ENCODE measurements at places on chromosomes 6 and 20.

GRCh38 chr6:17015144-17015543 lies 86.7 kb upstream of the STMND1 start:
- DNase-seq = no peak

- DNase-seq = no peak
These were observed 295.9 kb upstream of the FERMT1 start for GRCh38 chr20:6418732-6419131.

DNA sequence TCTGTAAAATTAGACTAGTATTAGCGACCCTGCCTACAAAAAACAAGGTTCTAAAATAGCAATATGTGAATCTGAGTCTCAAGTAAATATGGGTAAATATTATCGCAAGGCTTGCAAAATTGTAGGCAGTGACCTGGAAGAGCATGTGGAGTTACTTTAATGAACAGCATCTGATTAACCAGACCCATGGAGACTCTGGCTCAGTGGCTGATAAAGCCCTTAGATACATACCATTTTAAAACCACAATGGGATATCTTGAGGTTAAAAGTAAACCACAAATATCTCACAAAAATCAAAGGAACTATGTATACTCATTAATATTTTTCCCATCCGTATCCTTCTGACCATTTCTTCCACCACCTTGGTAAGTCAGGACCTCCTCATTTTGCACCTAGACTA lies 187.0 kb downstream of the MTFR2 start:
- DNase-seq = no peak

- DNase-seq = no peak
These were observed 1.2 kb upstream of the RBM38 start for GRCh38 chr20:57389695-57390603.

GRCh38 chr6:38755207-38755606 lies 40.1 kb downstream of the DNAH8 start:
- DNase-seq = no peak

Measured in heart left ventricle (tissue), 16 donors.